ENCODE measurements at places on chromosomes 4 and X.

DNA sequence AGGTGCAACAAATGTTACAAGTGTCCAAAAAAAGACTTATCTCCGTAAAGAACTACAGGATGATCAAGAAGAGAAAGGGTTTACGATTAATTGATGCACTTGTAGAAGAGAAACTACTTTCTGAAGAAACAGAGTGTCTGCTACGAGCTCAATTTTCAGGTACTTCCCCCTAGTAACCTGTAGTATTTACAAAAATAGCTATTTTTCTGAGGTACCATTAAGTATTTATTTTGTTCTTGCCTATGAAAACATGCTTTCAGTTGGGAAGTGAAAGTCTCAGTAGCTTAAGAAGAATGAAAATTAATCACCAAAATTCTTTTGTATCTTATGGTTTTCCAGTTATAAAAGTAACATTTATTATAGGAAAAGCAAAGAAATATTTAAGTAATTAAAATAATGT lies 5.9 kb downstream of the THAP9 start:
- DNase-seq: no peak

- no peak for DNase-seq
Measured at GRCh38 chr4:7108660-7109059, 40.8 kb upstream of the GRPEL1 start.

GRCh38 chr4:3636646-3637320 lies 104.6 kb upstream of the LRPAP1 start:
- no peak for DNase-seq

GRCh38 chr4:154526151-154526550 lies 24.0 kb downstream of the PLRG1 start:
- no peak for DNase-seq

DNA sequence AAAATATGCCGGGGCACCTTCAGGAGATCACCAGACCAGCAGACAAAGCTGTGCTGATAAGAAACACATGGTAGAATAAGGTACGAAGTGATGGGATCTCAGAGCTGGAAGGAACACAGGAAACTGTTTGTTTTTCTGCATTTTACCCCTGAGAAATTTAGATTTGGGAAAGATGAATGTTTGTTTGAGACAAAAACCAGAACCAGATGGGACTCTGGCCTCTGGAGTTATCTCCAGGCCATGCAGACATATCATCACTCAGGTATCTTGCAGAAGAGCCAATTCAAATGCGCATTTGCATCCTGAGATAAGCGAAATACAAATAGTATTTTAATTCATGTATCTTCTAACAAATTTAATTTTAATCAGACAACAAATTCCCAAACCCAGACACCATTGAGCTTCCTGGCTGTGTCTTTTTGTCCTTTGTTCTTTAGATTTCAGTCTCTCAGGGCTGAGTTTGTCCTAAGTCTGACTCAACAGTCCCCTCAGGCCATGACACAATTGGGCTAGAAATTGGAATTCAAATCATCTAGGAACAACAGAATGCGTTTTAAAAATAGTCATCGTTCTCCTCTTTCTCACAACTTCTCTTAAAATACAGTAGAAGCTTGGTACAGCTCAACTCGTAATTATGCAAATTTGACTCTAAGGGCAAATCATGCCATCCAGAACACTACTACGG lies 159.0 kb downstream of the PACRGL start:
- no peak for DNase-seq

GRCh38 chr4:165096776-165097175 lies 15.9 kb downstream of the TMEM192 start:
- DNase-seq: no peak

- DNase-seq: no peak
Measured at GRCh38 chr4:158836828-158837449, 68.1 kb downstream of the FNIP2 start.

- no peak for DNase-seq
Measured at GRCh38 chr4:102586644-102587021, 85.5 kb downstream of the NFKB1 start.

DNA sequence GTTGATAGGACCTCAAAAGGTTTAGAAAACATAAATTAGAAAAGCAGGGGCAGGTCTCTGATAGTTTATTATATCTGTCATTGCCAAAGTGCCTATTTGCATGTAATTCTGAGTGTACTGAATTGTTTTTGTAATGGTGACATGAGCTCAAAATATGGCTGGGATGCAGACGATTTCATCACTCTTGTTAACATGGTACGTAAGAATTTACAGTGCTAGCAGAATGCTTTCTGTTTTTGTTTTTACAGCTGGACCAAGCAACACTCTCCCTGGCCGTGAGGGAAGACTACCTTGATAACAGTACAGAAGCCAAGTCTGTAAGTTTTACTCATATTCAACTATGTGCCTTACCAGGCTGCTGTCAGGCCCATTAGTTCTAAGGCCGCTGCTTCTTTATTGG lies 58.1 kb downstream of the PHEX start:
- no peak for DNase-seq

- no peak for DNase-seq
Measured at GRCh38 chr4:157023941-157024340, 52.0 kb upstream of the GLRB start.

- DNase-seq: no peak
Measured at GRCh38 chrX:34632384-34632783, 24.7 kb downstream of the TMEM47 start.

DNA sequence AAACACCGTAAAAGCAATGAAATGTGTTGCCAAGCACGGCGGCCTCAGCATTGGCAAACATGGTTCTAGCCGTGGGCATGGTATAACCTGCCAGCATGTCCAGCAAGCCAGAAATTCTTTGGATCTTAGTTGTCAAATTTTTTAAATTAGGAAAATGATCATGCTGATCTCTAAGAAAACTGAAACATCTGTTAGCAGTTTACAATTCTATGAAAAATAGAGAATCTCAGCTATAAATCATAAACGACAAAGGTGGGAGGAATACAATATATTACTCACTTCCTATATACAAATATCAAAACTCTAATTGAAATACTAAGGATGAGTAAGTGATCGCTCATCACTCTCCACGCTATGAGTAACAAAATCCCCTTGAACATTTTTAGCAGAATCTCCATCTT lies 130.3 kb downstream of the ADGRA3 start:
- DNase-seq: no peak

- no peak for DNase-seq
Measured at GRCh38 chr4:127632420-127633403, at the start of gene INTU. INTU (plus strand) TSS chr4:127632957; CDS start chr4:127633035, 78 bp downstream.

Measured in stimulated activated CD8-positive, alpha-beta memory T cell treated with anti-CD3 and anti-CD28 coated beads, Interleukin-7, amount 100 ng/mL, for 1 hour (primary cell).